ENCODE measurements at places on chromosomes 1 and 21. TPM values are rescaled to one million over a fixed set of nuclear protein-coding genes. Genes with fewer than 3 reads are reported as not detected.

Gene SIM2
- total RNA-seq, result 11.5 TPM

Gene TRIM33
- total RNA-seq, result 28.7 TPM

Gene GUCA2B
- total RNA-seq, result not detected

Gene NEGR1
- not detected for total RNA-seq

DNA sequence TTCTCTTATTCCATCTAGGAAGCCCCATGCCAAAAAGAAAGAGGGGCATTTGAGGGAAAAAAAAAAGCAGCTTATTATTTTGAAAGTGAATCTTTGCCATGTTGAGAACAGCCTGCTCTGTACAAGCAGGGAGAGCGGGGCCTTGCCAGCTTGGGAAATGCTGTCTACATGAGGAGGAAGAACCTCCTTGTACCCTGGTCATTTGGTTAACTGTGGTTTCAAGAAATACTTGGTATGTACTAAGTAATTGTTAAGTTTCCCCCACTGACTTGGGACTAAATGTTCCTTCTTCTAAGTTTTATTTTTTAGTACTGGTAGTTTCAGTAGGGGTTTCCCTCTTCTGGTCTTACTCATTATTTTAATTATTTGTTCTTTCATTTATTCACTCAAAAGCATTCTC, 144.1 kb upstream of the HOOK1 start:
- no peak for DNase-seq

DNA sequence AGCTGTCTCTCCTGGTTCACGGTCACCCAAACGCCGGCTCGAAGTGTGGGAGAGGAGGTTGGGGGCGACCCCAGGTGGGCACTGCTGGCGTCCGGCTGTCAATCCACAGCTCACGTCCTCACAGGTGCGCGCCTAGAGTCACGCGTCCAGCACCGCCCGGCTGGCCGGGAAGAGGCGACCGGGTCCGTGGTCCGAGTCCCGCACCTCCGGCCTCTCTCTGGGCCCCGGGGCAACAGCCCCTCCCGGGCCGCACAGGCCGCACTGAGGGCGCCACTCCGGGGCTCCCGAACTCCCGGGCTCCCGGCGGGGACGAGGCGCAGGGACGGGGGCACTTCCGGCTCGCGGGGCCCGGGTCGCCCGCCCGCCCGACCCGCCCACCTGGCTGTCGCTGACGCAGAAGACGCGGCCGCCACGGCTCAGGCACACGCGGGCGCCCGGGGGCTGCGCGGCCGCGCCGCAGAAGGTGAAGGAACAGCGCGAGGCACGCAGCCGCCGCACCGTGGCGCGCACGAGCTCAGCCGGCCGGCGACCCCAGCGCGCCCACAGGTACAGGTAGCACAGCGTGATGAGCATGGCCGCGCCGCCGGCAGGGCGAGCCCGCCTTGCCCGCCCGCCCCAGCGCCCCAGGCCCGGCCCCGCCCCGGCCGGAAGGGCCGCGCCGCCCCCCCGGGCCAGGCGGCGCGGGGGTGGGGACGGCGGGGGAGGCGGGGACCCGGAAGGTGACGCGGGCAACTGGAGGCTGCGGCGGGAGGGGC, at the start of gene HLCS:
Gene HLCS, minus strand, starts transcription at position 604 of the 755 bp plus-strand sequence. Its CDS starts 31 bp downstream, at position 573.
- peak; percentile 83 for DNase-seq

GRCh38 chr1:205579711-205580110, 52.1 kb downstream of the ELK4 start:
- DNase-seq, result peak; percentile 23

DNA sequence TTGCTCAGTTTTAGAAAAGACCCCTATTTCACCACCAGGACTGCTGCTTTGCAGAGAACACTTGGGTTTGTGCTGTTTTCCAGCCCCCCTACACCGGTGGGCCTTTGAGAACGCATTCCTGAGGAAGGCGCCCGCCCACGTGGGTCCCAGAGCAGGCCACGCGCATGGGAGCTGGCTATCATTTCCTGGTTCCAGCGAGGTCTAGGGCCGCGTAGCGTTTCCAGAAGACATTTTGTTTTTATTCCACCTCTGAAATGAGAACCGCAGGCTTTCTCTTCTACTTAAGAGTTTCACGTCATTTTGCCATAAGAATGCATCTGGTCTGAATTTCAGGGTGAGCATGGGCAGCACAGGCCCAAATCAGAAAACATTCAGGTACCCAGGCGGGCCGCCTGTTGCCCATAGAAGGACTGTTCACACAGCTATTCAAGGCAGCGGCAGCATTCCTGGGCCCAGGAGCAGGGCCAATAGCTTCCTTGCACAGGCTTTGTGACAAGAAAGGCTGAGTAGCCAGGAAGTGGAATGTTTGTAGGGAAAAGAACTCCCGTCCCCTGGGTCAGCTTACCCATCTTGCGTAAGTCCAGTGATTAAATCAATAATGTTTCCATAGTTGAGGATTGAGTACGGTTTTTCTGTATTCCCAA, 1.4 kb upstream of the KLHL21 start:
- peak; percentile 86 for DNase-seq

GRCh38 chr1:197024460-197024859, 42.6 kb downstream of the F13B start:
- DNase-seq, result peak; percentile 14

GRCh38 chr1:191498318-191498717, 659.9 kb upstream of the RGS18 start:
- no peak for DNase-seq

DNA sequence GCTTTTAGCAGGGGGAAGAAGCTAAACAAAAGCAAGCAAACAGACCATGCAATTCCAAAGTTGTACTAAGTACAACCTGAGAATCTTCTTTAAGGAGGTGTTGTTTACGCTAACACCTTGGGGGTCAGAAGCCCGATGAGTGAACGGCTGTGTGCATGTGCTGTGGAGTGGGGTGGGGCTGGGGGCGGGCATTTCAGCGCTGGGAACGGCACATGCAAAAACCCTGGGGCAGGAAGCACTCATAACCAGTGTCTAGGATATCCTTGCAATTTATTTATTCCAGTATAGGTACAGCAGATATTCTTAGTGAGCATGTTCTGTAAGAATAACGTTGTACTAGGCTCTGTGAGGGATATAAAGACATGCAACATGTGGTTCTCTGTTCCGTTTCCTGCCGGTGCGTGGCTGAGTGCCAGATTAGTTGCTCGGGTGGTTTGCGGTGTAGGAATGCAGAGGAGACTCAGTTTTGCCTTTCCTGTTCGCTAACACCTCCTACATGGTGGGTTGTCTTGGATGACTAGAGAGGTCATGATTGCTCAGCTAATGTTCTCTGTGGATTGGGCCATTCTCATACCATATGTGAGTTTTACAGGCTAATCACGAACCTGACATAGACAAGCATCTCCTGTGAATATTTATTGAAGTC, 3.7 kb downstream of the FASLG start:
- no peak for DNase-seq

GRCh38 chr1:92747735-92748134, 37.2 kb downstream of the EVI5 start:
- DNase-seq, result no peak

DNA sequence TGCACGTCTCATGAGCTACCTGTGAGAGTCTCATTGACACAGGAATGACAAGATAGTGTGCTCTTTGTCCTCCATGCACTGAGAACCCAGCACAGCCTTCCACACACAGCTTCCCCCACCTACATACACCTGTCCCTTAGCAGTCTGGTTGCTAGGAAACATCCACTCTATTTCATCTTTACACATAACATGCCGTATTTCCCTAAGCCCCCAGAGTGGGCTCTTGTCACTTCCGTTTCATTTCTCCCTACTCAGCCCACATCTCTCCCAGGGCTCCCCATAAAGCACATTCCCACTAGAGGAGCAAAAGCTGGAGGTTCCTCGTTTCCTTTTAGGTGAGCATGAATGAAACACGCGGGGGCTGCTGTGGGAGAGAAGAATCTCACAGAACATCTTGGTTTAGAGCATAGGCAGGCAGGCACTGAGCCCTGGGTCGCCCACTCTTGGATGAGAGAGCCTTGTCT, 137.1 kb downstream of the ETS2 start:
- no peak for DNase-seq

- no peak for DNase-seq
Measured at GRCh38 chr21:26914557-26914956, 52.3 kb downstream of the ADAMTS5 start.

- no peak for DNase-seq
Measured at GRCh38 chr1:28126783-28127490, 38.5 kb upstream of the EYA3 start.

DNA sequence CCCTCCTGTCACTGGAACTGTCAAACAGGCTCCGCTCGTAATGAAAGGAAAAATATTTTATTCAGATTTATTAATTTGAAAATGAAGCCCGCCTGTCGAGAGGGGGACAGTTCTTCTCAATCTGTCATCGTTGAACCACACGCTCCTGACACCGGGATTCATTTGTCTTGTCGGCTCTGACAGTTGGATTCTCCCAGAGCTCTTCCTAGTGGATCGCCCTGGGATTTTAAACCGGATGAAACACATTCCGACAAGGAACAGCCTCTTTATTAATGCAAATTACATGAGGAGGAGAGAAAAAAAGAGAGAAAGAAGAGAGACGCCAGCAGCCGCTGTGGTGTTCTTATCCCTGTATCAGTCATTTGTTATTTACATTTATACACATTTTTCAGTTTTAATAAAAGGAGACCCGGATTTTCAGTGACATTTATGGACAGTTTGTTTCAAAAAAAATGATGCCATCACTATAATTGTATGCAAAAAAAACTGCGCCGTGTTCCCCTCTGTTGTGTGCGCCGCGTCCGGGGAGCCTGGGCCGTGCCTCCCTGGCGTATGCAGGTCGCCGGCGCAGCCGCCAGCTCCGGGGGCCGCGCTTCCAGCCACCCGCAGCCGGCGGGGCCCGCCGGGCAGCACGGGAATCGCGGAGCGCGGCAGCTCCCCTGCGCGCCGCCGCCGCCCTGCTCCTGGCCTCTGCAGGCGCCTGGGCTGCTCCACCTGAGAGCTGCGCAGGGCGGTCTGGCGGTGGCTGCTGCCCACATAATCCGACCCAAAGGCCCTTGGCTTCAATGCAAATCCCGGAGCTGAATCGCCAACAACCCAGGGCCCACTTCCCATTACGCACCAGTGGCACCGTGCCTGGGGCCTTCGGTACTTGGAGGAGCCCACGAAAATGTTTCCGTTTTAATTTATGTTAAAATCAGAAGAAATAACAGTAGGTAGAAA, 237.9 kb upstream of the PBX1 start:
- DNase-seq, result no peak

DNA sequence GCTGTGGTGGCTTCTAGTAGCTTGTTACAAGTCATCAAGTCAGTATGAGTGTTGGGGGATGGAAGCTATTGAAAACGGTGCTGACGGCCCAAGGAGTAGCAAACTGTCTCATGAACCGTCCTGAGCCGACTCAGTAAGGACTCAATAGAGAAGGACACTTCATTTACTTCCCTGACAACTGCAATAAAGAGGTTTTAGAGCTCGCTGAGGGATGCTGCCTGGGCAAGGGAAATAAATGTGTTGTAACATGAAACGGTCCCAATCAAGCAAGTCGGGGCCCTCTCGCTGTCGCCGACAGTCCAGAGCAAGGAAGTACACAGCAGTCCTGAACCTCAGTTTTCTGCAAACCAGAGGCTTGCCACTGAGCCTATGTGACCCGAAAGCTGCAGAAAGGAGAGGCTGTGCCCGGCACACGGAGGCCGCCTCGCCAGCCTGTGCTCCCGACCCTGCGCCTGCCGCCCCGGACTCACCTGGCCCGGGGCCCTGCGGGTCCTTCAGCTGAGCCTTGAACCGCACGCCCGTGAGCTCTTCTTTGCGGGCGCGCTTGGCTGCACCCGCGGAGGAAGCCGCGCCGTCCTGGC, 423 bp downstream of the URB1 start:
- DNase-seq, result no peak
